NCI-H2171 (cell line): ENCODE measurements at places on chromosomes 2 and 18.
A peak's percentile ranks its signal among the peaks of the same experiment; 100 is the strongest.

GRCh38 chr2:230578106-230578505 is 134.5 kb upstream of the CAB39 start:
- DNase-seq: no peak

DNA sequence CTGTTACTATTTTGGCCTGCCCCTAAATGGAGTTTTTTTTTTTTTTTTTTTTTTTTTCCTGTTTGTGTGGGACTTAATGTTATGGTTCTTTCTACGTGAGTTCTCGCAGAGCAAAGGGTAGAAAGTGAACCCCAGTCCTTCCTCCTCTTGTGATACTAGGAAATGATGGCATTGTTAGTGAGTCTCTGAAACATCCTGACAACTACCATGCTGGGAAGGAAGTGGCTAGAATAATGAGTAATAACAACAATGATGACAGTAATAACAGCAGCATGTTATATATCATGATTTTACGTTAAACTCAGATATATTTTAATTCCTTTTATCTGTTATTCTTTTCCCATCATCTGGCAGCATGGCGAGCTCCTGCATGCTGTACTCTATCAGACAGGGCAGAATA is 216.2 kb upstream of the LINC00305 start:
- DNase-seq: no peak

- no peak for DNase-seq
These were observed 293.6 kb upstream of the THUMPD2 start for GRCh38 chr2:40072442-40073232.

DNA sequence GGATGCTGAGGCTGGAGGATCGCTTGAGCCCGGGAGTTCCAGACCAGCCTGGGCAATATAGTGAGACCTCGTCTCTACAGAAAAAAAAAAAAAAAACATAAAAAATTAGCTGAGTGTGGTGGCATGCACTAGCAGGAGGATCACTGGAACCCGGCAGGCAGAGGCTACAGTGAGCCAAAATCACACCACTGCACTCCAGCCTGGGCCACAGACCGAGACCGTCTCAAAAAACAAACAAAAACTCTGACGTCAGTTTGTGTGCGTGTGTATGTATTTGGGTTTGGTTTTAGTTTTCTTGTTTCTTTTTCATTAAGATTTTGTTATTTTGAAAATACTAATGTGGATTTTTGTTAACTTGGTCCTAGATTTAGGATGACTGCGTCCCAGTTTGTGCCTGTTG is 19.0 kb downstream of the CEP68 start:
- no peak for DNase-seq

GRCh38 chr2:73359915-73360697 is 25.5 kb upstream of the ALMS1 start:
- DNase-seq: no peak

DNA sequence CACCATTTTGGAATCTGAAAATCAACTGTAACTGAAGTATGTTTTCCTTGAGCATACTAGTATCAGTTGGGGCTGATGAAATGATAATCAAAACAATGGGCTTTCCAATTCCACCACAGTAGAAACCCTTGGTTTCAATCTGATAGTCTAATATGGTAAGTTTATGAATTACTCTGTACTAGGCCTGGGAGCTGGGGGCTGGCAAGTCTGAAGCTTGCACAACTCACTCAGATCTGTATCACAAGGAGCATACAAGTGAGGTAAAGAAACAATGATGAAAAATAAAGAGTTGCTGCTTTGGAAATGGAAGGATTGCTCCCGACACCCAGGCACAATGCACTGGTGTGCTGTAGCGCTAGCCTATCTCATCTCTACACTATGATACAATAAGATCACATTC is 19.4 kb downstream of the ZEB2 start:
- DNase-seq: no peak

GRCh38 chr2:130370490-130370889 is 14.6 kb downstream of the PTPN18 start:
- no peak for DNase-seq

DNA sequence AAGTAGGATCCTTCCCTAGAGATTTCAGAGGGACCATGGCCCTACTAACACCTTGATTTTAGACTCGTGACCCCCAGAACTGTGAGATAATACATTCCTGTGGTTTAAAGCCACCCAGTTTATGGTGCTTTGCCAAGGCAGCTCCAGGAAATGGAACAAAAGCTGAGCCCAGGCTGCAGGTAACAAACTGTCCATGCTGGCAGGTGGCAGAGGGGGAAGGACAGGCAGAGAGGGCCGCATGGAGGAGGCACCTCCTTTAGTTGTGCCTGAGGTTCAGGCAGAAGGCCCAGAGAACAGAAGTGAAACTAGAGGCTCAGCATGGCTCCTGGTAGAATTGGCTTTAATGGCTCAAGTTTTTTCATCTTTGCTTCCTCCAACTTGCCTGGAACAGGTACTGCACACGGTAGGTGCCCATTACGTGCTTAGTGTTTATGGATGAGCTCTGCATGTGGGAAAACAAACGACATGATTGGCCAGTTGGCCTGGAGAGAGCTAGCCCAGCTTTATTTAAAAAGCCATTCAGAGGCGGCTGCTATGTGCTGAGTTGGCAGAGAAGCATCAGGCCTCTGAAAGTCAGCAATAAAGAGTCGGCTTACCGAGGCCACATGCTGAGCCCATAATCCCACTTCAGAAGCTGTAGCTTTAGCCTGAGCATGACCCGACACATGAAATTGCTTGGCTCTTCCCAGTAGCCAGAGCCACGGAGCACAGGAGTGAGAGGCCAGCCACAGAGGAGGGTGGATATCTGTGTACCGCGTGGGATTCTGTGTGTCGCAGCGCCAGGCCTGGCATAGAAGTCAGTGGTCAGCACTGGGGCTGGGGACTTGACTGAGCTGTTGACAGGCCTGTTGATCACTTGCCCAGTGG is 36.5 kb downstream of the HS1BP3 start:
- no peak for DNase-seq

- peak; percentile 17 for DNase-seq
These were observed 32.7 kb downstream of the SIX3 start for GRCh38 chr2:44974064-44974715.

DNA sequence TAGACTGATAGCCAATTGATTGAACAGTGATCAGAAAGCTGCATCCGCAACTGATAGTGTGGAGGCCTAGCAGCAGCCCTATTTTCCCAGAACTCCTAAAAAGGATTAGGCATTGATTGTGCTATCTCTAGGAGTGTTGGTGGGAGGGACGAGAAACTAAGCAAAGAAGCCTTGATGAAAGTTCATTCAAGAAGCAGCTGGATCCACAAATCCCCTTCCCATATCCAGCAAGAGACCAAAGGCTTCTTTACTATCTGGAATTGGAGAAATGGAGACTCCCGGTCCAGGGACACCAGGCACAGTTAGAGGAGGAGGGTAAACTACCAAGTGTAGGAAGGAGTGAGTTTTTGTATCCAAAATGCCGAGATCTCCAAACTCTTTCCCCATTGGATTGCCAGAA is 151.5 kb downstream of the ALK start:
- no peak for DNase-seq

GRCh38 chr2:7375901-7376300 is 458.7 kb downstream of the RNF144A start:
- peak; percentile 22 for DNase-seq

DNA sequence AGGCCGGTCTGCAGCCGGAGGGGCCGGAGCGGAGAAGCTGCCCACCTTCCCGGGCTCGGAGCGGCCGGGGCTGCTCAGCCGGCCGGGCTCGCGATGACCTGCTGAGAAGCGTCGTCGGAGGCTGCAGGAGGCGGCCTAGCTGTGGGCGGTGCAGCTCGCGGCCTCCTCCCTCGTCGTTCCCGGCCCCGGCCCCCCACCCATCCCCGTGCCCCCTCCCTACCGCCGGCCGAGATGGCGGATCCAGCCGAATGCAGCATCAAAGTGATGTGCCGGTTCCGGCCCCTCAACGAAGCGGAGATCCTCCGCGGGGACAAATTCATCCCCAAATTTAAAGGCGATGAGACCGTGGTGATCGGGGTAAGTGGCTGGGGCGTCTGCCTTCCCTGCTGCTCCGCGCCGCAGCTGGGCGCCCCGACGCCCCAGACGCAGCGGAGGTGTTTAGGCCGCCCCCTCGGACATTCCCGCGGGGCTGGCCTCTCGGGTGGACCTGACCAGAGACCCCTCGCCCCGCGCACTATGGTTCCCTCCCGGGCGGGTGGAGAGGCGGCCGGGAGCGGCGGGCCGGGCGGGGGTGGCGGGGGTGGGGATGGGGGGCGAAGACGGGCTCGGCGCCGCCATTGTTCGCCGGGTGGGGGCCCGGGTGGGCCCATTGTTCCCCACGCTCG is 492 bp downstream of the KIF5C start:
- no peak for DNase-seq

- no peak for DNase-seq
These were observed 26.2 kb upstream of the SNORC start for GRCh38 chr2:232843834-232844233.

DNA sequence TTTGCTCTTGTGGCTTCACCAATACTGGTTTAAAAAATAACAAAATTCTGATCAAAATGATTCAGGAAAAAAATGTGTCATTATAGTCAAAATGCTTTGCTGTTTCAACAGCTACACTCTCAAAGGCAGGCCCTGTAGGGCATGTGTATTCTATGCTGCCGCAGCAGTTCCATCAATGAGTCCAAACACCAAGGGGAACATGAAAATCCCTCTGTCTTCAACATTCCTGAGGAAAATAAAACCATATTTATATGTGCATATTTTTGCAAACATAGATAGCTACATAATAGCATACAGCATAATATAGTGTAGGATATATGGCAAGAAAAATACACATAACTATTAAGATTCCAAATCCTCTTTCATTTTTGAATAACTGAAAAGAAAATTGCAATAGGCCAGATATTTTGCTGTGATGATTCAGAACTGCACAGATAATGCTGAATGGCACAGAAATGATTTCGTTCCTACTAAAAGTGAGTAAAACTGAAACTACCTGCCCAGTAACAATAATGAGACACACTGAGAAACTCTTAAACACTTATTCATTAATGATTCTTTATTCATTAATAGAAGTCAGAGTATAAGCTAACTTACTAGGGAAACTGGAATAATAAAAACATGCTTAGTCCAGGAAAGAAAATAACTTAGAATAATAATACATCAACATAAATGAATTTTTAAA is 343.8 kb downstream of the SUCLG1 start:
- DNase-seq: no peak

DNA sequence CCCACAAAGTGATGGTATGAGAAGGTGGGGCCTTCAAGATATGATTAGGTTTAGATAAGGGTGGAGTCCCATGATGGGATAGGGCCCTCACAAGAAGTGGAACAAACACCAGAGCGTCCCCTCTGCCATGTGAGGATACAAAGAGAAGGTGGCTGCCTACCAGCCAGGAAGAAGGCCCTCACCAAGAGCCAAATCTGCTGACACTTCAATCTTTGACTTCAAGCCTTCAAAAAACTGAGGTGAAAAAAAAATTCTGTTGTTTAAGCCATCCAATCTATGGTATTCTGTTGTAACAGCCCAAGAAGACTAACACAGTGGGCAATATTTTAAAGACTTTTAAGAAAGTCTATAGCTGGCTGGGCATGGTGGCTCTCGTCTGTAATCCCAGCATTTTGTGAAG is 522.1 kb downstream of the NRXN1 start:
- DNase-seq: no peak

- DNase-seq: no peak
These were observed 37.3 kb upstream of the PEX13 start for GRCh38 chr2:60980071-60980815.

DNA sequence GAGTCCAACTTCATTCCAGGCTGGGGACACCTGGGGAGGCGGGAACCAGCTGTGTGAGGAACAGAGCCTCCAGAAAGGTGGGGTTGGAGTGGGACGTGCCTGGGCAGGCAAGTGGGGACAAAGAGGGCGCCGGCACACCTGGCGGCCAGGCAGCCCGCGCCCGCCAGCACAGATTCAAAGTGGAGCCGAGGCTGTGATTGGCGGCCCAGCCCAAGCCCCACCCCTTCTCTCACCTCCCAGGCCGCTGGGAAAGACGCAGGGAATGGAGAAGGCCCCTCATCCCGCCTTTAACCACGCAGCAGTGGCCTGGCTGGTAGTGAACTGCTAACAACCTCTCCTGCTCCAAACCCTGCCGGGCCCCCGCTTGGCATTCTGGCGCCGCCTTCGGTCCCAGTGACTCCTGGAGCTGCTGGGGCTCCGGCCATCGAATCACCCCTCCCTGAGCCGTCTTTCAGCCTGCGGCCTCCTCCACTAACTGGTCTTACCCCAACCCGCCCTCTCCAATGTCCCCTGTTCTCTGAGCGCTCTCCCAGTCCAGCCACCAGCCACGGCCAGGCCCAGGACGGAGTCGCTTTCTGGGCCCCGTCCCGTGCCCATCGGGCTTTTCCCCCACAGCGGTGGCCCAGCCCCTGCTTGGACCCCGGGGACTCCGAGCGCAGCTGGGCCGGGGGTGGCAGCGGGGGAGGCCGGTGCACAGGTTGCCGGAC is 27.9 kb upstream of the PTMA start:
- peak; percentile 78 for DNase-seq

- no peak for DNase-seq
These were observed 164.3 kb upstream of the APCDD1 start for GRCh38 chr18:10289951-10290637.

GRCh38 chr2:105418522-105418921 is 19.7 kb upstream of the FHL2 start:
- no peak for DNase-seq

DNA sequence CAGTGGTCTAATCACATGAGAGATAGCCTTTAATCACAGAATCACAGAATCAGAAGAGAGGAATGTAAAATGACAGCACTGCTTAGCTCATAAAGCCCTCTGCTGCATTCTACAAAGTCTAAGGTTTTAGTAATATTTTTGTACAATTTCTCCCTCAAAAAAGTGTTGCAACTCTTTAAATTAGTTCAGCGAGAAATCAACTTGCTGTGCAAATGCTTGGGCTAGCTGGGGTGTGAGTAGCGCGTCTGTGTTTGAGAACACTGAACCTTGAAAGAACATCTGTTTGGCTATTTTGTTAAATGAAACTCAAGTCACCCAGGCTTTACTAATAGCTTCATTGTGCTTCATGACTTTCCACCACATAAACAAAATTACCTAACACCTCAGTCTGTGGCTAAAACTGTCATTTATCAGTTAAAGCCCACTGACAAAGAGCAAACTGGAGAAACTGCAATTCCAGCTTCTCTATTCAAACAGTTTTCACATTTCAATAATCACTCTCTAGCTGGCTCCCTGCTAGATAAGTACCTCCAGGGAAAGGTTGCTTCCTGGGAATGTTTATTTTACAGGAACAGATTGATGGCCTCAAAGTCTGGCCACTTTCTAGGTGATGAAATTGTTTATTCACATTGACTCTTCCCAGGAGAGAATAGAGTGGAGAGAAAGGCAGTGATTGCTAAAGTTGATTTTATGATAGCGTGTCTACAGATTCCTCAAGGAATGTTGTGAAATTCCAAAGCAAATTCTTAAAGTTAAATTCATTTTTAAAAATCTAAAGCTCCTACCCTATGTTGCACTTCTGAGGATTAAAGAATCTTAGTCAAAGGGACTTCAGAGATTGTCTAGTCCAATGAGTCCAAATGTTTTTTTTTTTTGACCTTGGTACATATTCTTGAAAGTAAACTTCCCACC is 36.0 kb upstream of the STAT1 start:
- DNase-seq: peak; percentile 45

- DNase-seq: no peak
These were observed 2.6 kb upstream of the CD207 start for GRCh38 chr2:70837980-70838925.

- DNase-seq: no peak
These were observed 179.5 kb downstream of the EIPR1 start for GRCh38 chr2:3198119-3198518.
